Activated CD4-positive, CD25-positive, alpha-beta regulatory T cell treated with anti-CD3 and anti-CD28 coated beads, Interleukin-2, amount 50 U/mL, for 72 hours (primary cell): ENCODE measurements at places on chromosomes 1 and 21.

DNA sequence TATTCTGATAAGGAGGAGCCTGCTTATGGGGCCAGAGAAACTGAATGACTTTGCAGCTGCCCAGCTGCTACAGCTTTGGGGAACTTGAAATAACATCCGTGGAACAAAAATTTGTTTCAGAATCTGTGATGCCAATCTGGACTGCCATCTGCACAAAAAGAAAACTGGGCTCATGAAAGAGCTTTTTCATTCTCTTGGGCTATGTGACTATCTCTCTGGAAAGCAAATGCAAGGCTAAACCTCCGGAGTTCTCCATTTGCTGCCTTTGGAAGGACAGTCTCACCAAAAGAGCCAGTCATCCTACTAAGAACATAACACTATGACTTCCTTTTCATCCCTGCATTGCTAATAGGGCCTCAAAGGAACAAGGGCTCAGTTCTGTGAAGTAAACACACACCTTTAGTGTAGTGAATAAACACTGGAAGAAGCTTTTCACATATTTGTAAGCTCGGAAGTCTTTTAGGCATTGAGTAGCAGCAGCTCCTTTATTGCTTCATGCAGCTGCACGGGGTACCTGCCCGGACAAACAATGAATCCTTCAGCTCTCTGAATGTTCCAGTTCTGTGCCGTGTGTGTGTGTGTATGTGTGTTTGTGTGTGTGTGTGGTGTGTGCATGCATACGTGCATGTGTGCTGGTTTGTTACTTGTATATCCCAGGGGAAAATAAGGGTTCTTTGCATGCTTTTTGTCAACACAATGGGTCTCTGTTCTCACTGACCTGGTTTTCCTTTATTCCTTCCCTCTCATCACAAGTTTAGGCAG, 255.5 kb upstream of the SGIP1 start:
- no peak for DNase-seq

DNA sequence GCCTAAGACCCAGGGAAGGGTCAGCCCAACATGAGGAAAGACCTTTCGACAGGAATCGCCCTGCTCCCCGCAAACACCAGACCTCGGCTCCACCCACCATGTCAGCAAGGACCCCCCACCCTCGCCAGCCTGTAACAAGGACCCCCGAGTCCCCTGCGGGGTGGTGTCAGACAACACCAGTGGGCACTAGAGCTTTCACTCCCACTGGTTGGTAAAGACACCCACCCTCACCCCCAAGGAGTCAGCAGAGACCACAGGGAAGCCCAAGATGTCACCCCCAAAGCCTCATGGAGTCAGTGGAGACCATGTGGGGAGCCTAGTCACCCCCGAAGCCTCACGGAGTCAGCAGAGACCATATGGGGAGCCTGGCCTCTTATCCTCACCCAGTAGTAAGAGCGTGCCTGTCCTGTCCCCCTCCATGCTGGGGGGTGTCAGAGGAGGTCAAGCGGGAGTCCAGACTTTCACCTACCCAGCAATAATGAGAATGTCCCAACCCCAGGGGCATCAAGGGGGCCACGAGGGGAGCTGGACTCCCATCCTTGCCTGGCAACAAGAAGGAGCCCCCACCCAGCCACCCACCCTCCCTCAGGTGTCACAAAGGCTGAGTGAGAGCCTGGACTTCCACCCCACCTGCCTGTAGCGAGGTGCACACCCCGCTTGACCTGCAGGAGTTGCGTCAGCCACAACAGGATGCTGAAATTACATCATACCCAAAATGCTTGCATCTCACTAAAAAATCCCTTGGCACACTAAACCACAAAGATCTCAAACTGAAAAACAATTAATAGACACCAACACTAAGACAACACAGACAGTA, 24.8 kb downstream of the SLC19A1 start:
- DNase-seq = no peak

DNA sequence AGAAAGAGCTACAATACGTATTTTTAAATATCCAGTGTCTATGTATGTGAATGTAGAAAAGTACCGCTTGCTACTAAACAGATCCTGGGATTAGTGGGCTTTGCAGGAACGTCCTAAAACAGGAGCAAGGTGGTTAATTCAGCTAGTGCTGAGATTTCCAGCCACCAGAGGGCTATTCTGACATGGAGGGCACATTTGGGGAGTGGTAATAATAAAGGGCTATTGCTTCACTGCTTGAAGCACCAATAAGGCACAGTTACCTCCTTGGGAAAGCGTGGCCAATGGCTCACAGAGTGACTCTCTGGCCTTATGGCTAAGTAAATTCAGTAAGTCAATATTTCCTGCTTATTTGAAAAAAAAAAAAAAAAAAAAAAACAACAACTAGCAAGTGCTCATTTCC, 152.4 kb downstream of the GABPA start:
- DNase-seq = no peak

DNA sequence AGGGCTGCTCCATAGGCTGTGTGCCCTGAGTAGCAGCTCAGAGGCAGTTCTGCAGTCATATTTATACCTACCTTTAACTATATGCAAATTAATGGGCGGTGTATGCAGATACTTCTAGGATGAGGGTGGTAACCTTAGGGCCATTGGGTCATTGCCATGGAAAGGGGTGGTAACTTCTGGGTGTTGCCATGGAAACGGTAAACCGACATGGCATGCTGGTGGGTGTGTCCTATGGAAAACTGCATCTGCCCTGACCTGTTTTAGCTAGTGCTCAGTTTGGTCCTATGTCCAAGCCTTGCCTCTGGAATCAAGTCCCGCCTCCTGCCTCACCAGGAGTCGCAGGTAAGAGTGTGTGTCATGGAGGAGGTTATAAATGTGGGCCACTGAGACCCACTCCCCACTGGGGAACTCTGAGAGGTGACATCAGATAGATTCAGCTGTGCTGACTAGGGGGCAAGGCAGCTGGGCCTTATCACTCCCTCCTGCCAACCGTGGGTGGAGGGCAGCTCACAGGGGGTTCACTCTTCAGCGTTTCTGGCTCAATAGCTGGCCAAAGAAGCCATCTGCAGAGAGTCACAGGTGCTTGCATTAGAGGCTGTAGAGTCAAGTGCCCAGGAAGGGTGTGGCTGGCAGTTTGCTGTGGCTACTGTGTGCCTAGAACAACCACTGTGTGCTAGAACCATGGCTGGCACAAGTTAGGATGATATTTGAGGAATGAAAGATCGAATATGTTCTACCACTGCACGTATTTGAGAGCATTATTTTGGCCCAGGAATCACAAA, 19.0 kb downstream of the BACE2 start:
- no peak for DNase-seq

DNA sequence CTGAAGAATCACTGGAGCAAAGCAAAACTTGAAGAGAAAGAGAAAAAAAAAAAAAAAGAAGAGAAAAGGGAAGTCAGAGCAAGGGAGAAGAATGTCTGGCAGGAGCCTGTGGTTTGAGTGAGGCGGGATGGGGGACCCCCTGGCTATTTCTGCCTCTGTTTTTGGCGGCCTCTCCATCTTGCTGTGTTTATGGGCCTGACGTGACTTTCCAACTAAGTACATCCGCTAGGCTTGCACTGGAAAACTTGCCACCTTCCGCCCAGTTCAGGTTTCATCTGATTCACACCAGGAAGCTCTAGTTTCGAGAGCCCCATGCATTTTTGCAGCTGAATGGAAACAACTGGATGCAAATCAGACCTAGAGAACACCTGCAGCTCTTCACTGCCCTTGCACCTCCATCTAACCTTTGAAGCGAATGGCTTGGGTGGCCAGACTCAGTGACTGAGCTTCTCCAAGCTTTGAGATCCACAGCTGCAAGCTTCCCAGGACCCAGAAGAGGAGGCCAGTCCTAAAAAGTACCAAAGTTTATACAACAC, 28.0 kb downstream of the TBX15 start:
- no peak for DNase-seq
